ENCODE measurements at places on chromosomes 1 and 21.

- DNase-seq: no peak
Measured at GRCh38 chr1:174242856-174243255, 83.5 kb downstream of the RABGAP1L start.

DNA sequence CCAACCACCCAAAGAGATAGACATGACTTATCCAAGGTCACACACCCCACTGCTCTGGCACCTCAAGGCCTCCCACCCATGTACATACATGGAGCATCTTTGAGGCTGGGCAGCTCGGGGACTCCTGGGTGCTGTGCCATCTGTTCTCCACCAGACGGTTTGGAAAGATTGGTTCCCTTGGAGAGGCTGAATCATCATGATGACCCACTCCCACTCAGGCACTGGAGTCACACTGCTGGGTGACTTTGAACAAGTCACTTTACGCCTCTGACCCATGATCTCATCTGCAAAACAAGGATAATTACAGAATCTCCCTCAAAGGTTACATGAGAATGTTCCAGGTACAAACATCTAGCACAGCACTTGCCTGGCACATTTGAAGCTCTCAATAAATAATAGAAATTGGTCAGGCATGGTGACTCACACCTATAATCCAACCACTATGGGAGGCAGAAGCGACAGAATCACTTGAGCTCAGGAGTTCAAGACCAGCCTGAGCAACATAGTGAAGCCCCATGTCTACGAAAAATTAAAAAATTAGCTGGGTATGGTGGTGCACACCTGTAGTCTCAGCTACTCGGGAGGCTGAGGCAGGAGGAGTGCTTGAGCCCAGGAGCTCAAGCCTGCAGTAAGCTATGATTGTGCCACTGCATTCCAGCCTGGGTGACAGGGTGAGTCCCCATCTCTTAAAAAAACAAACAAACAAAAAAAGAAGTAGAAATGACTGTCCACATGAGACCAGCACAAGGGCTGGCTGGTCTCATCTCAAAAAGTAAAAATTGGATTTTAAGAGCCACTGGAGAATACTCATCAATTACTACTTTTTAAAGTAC is 74.9 kb downstream of the RRAGC start:
- DNase-seq: no peak

DNA sequence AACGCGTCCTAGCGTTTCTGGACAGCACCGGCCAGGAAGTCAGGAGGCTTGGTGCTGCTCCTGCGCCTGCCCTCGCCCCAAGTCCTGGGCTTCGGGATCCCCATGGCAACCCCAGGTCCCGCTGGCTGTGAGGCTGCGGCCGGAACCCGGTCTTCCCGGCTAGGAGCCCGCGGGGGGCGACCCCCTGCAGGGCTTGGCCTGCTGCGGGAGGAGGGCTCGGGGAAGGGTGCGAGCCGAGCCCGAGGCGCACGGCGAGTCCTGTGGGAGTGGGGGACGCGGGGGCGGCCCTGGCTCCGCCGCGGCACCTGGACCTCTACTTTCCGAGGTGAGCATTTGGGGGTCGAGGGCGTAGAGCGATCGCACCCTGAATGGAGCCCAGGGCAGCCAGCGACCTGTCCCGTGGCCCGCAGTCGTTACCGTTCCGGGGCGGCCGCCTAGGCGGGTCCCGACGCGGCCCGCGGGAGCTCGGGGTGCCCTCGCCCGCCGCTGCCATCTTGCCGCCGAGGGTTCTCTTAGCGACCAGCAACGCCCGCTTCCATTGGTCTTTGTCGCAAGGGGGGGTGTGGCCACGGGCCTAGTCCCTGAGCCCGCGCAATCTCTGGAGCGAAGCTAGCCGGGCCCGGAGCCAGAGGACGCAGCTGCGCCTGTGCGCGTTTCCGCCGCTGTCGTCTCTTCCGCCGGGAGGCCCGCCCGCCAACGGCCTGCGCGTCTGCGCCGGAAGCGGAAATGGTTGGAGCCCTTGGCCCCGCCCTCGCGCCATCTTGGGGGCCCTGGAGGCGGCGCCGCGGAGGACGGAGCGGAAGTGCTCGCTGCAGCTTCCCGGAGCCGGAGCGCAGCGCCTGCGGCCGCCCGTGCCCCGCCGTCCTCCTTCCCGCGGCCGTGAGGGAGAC is at the start of the genes MORN1 and RER1:
TSS of gene MORN1 (minus strand) at position 514 of the 890 bp plus-strand sequence. CDS start at position 493, 21 bp downstream.
TSS of gene RER1 (plus strand) at position 801 of the 890 bp plus-strand sequence. CDS start 3,950 bp downstream, outside the sequence.
- peak; percentile 99 for DNase-seq

- no peak for DNase-seq
Measured at GRCh38 chr1:236844499-236845271, 49.6 kb downstream of the MTR start.

GRCh38 chr1:156114101-156114918 is at the start of gene LMNA:
TSS of gene LMNA (plus strand) at chr1:156114711. CDS start at chr1:156114919, 208 bp downstream.
- peak; percentile 27 for DNase-seq

- no peak for DNase-seq
Measured at GRCh38 chr1:89986020-89986419, 8.9 kb upstream of the ZNF326 start.

- no peak for DNase-seq
Measured at GRCh38 chr1:29842130-29842529, 605.8 kb downstream of the PTPRU start.

DNA sequence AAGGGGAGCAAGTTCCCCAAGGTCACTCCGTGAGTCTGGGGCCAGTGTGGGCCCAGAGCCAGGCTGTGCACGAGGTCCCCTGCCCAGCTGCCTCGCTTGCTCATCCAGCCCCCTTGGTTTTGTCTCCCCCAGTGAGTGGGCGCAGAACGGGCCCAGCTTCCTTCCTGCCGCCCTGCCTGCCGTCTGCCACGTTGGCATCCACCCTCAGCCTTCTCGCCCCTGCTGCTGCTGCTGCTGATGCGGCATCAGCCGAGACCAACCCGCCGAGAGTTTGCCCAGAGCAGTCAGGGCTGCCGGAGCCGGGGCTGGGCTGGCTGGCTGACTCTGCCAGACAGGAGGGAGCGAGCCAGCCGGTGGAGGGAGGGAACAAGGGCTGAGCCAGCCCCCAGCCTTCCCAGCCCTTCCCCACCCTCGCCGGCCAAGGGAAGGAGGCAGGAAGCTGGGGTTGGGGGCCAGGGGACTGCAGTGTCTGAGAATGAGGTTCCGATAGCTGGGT is 31.4 kb upstream of the WASF2 start:
- peak; percentile 44 for DNase-seq

DNA sequence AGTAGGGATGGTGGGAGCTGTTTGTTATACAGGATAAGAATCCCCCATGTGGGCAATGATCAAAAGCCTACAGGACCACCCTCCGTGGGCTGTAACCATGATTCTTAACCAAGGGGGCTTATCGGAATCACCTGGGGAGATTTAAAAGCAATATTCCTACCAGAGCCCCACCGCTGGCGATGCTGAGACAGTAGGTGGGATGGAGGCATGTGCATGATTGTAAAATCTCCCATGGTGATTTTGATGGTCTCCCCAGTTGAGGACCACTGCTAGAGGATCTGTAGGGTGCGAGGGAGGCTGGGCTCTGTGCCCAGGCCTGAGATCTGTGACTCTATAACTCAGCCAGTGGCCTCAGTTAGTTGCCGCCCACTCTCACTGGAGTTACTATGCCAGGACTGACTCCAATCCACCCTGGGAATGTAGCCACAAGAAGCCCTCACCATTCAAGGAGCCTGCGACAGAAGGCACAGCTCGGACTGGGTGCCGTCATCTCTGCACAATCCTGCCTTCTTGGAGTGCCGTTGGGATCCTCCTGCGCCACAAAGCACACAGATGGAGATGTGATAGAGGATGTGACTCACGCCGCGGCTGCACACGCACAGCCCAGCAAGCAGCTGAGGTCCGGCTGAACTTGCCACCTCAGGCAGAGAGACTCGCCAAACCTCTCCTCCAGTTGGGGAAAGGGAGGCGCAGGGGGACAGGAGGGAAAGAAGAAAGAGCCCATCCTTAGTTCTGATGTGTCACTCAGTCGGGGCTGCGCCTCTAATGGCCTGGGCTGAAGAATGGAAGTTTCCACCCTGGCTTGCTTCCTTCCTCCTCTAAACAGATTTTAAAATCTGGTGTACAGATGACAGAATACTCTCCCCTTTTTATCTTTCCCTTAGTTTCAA is 26.5 kb downstream of the AKNAD1 start:
- DNase-seq: no peak

DNA sequence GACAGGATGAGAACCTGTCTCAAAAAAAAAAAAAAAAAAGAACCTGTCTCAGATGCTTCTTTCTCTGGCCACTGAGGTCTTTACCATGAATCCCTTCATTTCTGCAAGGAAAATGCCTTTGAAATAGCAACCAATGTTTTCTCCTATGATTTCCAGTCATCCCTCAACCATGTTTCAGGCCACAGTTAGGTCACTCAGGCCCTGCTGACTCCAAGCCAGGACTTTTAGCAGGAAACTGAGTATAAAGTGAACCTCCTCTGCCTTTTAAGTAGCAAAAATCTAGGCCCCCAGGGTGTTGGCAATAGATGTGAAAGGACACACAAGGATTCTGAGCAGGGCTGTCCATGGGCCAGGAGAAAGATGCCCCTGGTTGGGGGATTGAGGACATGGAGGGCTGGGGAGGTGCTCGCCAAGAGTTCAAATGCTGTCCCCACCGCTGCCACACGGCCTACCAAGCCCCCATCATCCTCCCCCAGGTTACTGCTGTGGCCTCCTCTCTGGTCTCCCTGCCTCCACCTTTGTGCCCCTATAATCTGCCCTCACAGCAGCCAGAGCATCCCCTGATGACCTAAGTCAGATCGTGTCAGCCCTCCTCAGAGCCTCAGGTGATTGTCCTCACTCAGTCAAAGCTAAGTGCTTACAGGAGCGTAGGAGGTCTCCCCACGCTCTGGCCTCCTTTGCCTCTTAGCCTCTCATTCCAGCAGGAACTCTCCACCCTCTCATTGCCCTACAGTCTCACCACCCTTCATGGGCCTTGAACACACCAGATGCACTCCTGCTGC is 54.6 kb downstream of the MATN1 start:
- no peak for DNase-seq

GRCh38 chr1:152776361-152776760 is 1.4 kb downstream of the LCE1F start:
- DNase-seq: no peak

DNA sequence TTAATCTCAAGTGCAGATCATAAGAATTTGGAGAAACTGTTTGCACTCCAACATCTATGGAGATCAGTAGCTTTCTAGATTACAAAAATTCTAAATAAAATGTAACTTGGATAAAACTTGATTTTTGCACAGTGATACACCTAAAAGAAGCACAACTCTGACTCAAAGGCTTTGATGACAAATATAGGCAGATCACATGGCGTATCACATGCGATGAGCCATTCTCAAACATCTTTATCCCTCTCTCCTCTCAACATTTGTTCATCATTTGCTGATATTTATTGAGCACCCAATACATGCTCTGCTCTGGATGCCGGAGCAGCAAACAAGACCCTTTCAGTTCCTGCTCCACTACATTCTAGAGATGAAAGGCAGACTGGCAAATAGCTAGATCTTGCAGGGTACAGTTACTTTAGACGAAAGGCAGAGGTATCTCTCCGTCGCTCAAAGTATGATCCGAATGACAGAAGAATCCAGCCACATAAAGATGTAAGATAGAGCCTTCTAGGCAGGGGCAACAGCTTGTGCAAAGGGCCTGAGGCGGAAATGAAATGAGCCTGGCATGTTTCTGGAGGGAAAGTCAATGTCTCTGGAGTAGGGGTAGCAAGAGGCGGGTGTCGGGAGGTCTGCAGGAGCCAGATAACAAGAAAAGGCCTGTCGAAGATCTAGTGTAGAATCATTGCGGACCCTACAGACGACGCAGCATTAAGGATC is 145.8 kb upstream of the ERRFI1 start:
- DNase-seq: no peak

DNA sequence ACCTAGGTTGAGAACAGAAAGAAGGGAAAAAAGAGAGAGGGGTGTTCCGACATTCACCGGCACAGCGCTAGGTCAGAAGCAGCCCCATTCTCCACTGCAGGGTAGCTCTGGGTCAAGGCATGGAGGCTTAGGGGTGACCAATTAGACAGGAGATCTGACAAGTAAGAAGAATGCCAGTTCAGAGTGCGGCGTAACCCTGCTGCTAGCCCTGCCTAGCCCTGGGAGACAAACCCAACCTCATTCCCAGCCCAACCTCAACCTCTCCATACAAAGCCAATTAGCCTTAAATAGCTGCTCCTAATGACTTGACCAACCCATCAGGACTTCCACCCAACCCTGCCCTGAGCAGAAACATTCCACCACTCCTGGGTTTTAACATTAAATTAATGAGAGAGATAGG is 3.4 kb downstream of the PRELP start:
- DNase-seq: no peak

GRCh38 chr21:45931397-45931969 is 50.1 kb upstream of the COL6A1 start:
- no peak for DNase-seq

DNA sequence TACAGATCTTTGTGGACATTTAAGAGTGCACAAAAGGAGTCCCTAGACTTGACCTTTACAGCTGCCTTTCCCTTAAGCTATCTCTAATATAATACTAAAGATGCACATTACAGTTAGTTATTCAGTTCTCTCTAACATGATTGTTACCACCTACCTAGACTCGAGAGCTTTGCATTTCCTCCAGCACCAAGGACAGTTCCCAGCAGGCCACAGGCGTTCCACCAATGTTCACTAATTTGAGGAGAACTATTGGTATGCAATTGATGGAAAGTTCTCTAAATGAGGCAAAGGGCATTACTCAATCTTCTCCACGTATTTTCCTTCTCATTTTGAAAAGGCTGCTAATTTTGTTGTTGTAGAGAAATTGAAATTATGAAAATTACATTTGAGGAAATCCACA is 5.4 kb upstream of the NTNG1 start:
- DNase-seq: no peak

- no peak for DNase-seq
Measured at GRCh38 chr1:210234329-210234757, 1.7 kb downstream of the SERTAD4 start.

DNA sequence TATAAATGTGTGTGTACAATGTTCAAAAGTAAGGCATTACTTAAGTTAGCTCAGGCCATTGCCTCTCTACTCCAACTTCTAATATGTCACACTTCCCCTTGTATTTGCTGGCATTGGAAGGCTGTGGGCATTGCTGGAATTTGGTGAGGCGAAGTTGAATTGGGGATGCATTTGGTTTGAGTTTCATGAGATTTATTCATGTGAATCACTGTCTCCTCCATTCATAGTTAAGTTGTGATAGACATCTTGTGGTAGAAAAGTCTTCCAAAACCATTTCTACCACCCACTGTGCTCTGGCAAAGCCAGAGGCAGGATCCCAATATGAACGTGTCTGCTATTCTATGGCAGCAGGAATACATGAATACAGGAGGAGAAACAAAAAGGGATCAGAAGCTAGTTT is 397.8 kb upstream of the USP24 start:
- no peak for DNase-seq

GRCh38 chr1:9654051-9654833 is 2.7 kb downstream of the PIK3CD start:
- DNase-seq: peak; percentile 57

- no peak for DNase-seq
Measured at GRCh38 chr1:182713939-182714338, 29.6 kb upstream of the RGS8 start.

DNA sequence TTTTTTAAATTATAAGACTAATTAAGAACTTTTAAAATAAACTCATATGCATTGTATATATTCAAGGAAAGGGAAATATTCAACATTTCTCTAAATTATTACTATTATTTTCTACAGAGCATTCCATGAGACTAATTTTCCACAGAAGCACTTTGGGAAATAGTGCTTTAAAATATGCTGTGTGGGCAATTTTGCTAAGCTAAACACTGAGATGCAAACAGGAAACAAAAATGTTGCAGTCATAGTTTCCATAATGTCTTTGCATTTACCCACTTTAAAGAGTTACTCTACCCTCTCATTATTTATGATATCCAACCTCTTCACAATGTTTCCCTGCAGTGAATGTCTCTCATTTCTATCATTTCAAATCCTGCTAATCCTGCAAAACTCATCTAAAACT is 269.6 kb upstream of the BEND5 start:
- no peak for DNase-seq

GRCh38 chr1:109091078-109091838 is 694 bp downstream of the TMEM167B start:
- DNase-seq: no peak

All from stimulated activated naive CD4-positive, alpha-beta T cell (primary cell).